ENCODE measurements at places on chromosomes 6 and 20. TPM values are rescaled to one million over a fixed set of nuclear protein-coding genes. Genes with fewer than 3 reads are reported as not detected.

FLRT3 gene
- total RNA-seq: not detected

ZNF311 gene
- 0.66 TPM for total RNA-seq

SLC22A16 gene
- not detected for total RNA-seq

TGM2 gene
- 1.6 TPM for total RNA-seq

HDGFL1 gene
- not detected for total RNA-seq

MDFI gene
- not detected for total RNA-seq

GPANK1 gene
- total RNA-seq: 29.3 TPM

TTK gene
- 23.6 TPM for total RNA-seq

OPRL1 gene
- total RNA-seq: 0.64 TPM

GSS gene
- total RNA-seq: 58.7 TPM

SMOC2 gene
- not detected for total RNA-seq

AIG1 gene
- 5.0 TPM for total RNA-seq
